ENCODE measurements at places on chromosomes 6 and 20.
A peak's percentile ranks its signal among the peaks of the same experiment; 100 is the strongest.

- DNase-seq = peak; percentile 31
These were observed 210.1 kb upstream of the CCN2 start for GRCh38 chr6:132161283-132161682.

GRCh38 chr6:75266716-75267291 is 17.8 kb downstream of the TMEM30A start:
- no peak for DNase-seq

DNA sequence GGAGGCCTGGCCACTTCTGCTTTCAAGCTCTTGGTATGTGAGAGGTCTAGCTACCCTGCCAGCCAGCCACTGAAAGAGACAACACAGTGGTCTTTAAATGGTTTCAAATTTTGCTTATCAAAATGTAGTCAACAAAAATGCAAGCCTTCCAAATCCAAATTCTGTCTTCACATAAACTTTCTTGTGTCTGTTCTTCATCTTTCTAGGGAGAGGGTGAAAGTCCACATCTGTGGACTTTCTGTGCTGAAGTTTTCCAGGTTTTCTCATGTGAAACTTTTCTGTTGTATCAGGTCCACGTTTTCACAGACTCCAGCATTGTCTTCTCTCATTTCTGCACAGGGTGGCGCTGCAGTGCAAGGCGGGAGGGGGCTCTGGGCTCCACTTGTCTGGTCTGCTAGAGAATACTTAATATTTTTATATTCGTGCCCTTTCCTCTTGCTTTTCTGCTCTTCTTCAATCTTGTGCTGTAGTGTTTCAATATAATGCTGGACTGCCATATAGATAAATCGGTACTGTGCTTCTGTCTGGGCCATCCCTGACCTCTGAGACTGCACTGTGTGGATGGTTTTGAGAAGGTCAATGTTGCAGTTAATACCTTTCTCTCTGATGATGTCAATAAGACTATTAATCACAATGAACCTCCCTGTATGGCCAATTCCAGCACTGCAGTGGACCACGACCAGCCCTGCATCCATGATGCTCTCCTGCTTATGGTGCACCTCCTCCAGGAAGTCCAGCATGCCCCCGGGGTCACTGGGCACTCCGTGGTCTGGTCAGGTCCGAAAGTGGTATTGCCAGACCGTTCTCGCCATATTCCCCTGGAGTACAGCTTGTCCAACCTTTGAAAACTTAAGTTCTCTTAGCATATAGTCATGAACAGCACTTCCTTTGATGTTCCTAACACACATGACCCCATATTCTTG is 161.6 kb upstream of the TNFAIP3 start:
- DNase-seq = no peak

GRCh38 chr6:69064226-69064625 is 429.1 kb downstream of the ADGRB3 start:
- no peak for DNase-seq

DNA sequence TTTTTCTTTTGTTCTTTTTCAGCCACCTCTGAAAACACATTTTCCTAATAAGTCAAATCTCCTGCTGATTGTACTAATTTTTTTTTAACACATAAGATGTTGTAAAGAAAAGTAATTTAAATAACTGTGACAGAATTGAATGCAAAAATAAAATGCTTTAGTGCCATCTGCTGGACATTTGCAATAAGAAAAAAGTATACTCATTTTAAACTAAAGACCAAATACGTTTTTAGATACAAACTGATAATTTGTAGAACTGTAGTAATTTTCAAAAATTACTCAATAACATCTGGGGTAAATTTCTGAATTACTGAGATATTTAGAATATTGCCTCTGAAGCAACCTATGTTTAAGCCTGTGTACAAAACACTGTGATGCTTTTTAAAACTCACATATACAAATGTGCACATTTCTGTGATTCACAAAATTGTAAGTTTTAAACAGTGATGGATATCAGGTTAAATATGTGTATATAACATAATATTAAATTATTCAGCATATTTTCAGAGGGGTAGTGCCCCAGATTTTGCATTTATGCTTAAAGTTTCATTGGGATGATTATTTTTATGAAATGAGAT is 198.7 kb downstream of the RIMS1 start:
- DNase-seq = no peak

GRCh38 chr20:37755665-37756064 is 61.8 kb downstream of the CTNNBL1 start:
- no peak for DNase-seq

Measured in GM04503 (cell line).